ENCODE measurements at places on chromosomes 4 and X.

GRCh38 chr4:57163530-57164459 lies 53.6 kb upstream of the IGFBP7 start:
- peak; percentile 48 for DNase-seq

- peak; percentile 13 for DNase-seq
Measured at GRCh38 chr4:142817442-142817841, 28.7 kb downstream of the INPP4B start.

DNA sequence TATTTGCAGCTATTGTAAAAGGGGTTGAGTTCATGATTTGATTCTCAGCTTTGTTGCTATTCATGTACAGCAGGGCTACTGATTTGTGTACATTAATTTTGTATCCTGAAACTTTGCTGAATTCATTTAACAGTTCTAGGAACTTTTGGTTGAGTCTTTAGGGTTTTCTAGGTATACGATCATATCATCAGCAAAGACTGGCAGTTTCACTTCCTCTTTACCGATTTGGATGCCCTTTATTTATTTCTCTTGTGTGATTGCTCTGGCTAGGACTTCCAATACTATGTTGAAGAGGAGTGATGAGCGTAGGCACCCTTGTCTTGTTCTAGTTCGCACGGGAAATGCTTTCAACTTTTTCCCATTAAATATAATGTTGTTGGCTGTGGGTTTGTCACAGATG lies 48.1 kb downstream of the NPY1R start:
- no peak for DNase-seq

GRCh38 chr4:165384598-165384997 lies 5.8 kb downstream of the CPE start:
- DNase-seq: no peak

- DNase-seq: no peak
Measured at GRCh38 chrX:129651756-129652564, 2.8 kb downstream of the APLN start.

GRCh38 chrX:97551821-97552220 lies 668.1 kb downstream of the RPA4 start:
- no peak for DNase-seq

GRCh38 chrX:21295246-21295820 lies 78.9 kb upstream of the CNKSR2 start:
- no peak for DNase-seq

All from stimulated activated CD4-positive, alpha-beta T cell treated with anti-CD3 and anti-CD28 coated beads, Interleukin-2, amount 100 ng/mL, for 4 hours (primary cell).